IMR-90 (cell line): ENCODE measurements at places on chromosomes 11 and 22. TPM values are rescaled to one million over a fixed set of nuclear protein-coding genes. Genes with fewer than 3 reads are reported as not detected.

GRCh38 chr11:89182773-89183518 is 5.3 kb downstream of the TYR start:
- DNase-seq: peak; percentile 53

GRCh38 chr11:72589802-72590761 is 84.1 kb downstream of the PDE2A start:
- no peak for DNase-seq

- DNase-seq: no peak
Measured at GRCh38 chr22:26320447-26320846, 108.6 kb upstream of the ASPHD2 start.

GRCh38 chr11:31995525-31996094 is 95.3 kb upstream of the RCN1 start:
- DNase-seq: peak; percentile 19

GRCh38 chr11:100545970-100546369 is 141.1 kb upstream of the ARHGAP42 start:
- no peak for DNase-seq

- DNase-seq: no peak
Measured at GRCh38 chr11:116990811-116991210, 107.4 kb downstream of the SIK3 start.

DNA sequence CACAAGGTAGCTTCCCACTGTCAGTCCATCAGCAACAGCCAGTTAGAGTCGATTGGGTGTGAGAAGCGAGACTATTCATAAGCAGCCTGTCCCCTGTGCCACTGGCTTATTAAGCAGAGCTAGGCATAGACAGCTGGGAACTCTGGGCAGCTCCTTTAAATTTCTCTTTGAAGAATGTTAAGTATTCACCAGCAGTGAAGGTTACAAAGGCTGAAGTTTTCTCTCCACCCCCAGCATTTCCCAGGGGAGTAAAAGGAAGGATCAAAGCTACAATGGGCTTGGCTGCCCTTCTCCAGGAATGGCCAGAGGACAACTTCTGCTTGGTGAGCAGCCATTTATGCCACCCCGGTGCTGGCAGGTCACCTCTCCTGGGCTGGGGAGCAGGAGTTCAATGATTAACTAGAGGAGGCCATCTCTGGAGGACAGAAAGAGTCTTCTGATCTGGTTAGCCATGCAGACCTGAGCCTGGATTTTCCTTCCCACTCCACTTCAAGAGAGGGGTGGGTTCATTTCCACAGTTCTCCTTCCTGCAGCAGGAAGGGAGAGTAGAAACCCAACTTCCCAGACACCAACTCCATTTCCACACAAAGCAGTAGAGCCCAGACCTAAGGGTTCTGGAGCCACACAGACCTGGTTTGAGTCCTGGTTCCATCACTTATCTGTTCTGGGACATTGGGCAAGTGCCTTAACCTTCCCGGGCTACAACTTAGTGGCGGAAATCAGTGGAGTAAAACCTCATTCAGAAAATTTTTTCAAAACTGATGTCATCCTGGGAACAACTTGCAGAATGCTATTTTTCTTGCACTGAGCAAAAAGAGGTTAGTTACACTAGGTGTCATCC is 22.6 kb downstream of the POU2AF3 start:
- DNase-seq: no peak

- peak; percentile 42 for DNase-seq
Measured at GRCh38 chr11:35173011-35173511, 34.1 kb downstream of the CD44 start.

DNA sequence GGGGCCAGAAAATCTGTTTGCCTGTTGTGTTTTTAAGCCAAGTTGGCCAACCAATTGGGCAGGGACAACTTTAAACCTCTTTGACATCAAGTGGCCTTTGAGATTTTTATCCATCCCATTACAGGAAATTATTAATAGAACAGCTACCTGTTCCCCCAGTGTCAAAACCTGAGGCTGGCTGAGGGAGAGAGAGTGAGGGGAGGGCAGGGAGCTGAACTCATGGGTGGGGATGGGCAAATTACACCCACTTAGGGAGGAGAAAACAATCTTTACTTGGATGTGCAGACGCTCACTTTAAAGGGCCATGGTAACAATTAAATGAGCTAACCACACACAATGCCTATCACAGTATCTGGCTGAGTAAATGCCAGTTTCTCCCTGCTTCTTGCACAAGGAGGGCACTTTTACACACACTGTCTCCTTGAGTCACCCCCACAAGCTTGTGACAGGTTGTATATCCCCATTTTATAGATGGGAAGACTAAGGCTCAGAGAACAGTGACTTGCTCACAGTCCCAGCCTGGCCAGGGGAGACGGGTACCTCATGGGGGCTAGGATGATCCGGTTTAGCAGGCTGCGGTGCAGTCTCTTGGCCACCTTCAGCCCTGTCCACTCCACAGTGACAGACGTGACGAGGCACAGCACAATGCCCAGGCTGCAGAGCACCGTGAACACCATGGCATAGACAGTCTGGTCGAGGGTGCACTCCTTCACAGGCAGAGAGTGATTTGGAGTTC is 17.8 kb upstream of the KCNJ11 start:
- no peak for DNase-seq

DNA sequence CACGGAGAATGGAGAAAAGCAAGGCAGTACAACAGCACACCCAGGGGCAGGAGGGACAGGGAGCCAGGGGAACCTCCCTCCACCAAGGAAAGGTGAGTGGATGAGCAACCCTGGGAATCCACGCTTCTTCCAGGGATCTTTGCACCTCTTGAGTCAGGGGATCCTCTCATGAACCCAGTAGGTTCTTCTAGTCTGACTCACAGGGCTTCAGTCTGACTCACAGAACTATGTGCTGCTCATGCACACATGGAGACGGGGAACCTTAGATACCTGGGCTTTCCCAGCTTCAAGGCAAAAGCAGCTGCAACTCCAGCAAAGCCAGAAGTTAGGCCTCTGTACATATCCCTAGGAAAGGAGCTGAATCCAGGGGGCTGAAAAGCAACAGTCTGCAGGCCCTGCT is 1021.4 kb upstream of the TENM4 start:
- no peak for DNase-seq

DNA sequence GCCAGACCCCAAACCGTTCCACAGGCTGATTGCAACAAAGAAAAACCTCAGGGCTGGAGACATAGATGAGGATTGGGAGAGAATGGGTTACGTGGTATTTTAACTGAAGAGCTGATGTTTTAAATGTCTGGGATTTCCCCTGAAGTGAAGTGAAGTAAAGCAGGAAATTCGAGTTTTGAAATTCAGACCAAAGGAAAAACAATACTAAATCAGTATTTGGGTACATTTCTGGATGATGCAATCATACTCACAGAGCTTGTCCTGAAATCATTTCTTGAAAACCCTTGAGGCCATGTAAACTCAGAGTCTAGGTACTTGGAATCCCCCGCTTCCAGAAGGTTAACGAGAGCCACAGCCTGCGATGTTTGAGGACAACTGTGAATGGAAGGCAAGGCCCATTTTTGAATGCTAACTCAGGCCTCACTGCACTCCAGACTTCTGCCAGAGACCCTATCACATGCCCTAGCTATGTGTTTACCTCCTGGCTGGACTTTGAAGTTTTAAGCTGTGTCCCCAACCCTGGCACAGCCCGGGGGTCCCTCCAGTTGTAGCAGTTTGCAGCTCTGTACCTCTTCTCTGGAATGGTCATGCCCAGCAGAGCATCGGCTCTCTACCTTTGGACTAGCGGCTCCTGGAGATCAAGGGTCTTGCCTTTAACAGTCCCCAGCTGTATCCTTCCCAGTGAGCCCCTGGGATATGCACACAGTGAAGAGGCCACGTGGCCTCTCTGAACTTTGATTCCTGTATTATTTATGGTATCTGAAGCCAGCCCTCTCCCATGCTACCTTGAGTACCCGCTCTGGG is 5.4 kb upstream of the FTH1 start:
- peak; percentile 91 for DNase-seq

- peak; percentile 88 for DNase-seq
Measured at GRCh38 chr11:124644426-124645280, 22.0 kb downstream of the TBRG1 start.

DNA sequence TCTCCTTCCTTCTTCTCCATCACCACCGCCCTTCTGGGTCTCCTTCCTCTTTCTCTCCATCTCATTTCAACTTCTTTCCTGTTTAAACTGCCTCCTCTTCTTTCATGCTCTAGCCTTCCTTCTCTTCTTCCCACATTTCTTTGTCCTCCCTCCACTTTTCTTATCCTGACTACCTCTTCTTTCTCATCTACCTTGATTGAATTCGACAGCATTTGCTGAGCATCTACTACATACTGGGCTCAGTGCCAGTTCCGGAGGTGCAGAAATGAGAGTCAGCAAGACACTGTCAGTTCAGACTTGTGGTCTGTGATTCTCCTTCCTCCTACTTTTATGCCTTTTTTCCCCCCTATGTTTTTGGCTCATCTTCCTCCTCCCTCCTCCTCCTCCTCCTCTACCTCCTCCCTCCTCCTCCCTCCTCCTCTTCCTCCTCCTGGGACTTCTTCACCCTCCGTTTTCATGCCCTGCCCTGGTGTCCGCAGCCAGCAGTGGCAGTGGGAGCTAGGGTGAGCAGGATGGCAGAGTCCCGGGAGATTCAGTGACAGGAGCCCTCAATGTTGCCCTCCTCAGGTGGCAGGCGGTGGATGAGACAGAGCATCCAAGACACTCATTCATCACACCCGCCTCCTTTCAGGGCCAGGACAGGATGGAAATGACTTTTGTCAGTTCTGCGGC is 146.0 kb upstream of the SEZ6L start:
- DNase-seq: no peak

DNA sequence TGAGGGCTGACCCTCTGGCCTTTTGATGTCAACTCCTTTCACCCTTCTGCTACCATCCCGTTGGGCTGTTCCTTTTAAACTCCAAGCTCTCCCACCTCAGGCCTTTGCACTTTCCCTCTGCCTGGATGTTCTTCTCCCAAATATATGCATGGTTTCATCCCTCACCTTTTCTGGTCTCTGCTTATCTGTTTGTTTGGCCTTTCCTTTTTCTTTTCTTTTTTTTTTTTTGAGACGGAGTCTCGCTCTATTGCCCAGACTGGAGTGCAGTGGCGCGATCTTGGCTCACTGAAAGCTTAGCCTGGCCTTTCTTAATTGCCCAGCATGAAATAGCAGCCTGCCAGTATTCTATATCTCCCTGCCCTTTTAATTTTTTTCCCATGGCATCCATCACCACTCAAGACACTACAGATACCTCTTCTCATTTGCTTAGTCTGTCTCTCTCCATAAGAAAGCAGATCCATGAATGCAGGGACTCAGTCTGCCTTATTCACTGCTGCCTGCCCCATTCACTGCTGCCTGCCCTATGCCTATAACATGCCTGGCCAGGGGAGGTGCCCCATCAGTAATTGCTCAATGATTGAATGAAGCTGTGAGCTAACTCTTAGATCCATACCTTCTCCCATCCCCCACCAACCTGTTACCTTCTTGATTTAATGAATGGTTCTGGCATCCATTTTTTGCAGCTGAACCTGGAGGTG is 58.4 kb upstream of the CLTCL1 start:
- no peak for DNase-seq

- no peak for DNase-seq
Measured at GRCh38 chr22:50523806-50524675, 1.4 kb downstream of the SCO2 start.

GRCh38 chr11:17376493-17376892 is 12.0 kb downstream of the KCNJ11 start:
- DNase-seq: no peak

SEPTIN5 gene
- 16.8 and 17.2 TPM in 2 replicates for total RNA-seq

ZP1 gene
- total RNA-seq: 0.18 and 0.28 TPM in 2 replicates

OR4D6 gene
- not detected in 2 replicates for total RNA-seq

GGTLC3 gene
- not detected in 2 replicates for total RNA-seq
